ELR (cell line): ENCODE measurements at places on chromosomes 5 and 9.

DNA sequence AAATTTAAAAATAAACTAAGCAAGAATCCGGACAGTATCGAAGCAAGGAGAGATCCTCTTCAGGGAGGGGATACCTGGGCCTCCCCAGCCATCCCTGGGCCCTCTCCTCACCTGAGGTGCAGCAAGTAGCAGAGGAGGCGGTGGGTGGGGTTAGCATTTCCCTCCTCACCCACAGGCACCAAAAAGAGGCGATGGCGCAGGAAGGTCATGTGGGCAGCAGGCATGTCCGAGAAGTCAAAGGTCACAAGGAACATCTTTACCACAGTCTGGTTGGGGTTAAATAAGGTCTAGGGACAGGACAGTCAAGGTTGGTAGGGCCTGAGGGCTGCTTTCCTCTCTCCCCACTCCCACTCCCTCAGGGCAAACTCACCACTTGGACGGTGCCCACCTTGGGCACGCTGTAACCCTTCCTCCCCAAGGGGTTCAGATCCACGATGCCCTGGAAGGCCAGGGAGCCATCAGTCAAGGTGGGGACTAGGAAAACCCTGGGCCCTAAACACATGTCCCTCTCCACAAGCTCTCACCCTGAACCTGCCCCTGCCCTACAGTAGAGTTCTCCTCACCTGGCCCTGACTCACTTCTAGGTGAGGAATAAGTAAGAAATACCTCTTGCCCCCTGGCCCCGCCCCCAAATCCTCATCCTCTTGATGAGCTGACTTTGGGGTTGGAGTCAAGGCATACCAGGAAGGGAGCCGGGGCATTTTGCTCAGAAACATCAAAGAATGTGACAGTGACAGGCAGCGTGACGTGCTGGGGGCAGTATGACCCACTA, 2.8 kb upstream of the STOML2 start:
- no peak for DNase-seq

DNA sequence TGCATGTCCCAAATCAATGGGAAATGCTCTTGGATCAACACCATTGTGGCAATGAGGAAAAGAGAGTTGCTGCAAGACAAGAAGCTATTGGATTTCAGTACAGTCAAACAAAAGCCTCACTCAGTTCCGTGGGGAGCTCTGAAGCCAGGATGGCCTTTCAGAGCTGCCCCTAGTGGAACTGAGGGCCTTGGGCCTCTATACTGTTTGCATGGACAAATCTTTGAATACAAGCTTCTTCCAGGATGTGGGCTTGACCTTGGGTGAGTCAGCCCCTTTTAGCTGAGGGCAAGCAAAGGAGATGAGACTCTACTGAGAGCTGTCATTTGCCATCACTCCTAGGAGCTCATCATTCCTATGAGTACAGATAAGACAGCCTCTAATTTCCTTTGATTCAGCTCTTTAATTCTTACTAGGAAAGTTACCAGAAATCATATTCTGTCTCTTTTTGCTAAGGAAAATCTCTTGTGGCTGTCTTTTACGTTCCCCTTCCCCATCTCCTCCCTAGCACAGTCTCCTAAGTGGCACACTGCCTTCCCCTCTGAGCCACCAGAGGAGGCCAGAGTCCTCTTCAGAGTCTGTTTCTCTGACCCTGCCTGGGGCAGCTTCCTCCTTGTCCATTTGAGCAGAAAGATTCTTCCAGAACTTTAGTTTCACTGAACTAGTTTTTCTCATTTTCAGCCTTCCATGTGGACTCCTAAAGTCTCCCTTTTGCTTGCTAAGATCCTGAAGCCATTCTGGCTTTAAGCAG, 168.8 kb upstream of the POC5 start:
- peak; percentile 46 for DNase-seq

DNA sequence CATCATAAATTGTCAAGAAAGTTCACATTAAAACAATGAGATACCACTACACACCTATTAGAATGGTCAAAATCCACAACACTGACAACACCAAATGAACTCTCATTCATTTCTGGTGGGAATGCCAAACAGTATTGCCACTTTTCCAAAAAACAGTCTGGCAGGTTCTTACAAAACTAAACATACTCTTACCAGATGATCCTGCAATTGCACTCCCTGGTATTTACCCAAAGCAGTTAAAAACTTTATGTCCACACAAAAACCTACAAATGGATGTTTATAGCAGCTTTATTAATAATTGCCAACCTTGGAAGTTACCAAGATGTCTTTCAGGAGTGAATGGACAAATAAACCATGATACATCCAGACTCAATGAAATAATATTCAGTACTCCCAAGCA, 56.8 kb downstream of the ZNF608 start:
- no peak for DNase-seq

GRCh38 chr5:138241688-138242571, 28.8 kb upstream of the CDC23 start:
- peak; percentile 42 for DNase-seq

DNA sequence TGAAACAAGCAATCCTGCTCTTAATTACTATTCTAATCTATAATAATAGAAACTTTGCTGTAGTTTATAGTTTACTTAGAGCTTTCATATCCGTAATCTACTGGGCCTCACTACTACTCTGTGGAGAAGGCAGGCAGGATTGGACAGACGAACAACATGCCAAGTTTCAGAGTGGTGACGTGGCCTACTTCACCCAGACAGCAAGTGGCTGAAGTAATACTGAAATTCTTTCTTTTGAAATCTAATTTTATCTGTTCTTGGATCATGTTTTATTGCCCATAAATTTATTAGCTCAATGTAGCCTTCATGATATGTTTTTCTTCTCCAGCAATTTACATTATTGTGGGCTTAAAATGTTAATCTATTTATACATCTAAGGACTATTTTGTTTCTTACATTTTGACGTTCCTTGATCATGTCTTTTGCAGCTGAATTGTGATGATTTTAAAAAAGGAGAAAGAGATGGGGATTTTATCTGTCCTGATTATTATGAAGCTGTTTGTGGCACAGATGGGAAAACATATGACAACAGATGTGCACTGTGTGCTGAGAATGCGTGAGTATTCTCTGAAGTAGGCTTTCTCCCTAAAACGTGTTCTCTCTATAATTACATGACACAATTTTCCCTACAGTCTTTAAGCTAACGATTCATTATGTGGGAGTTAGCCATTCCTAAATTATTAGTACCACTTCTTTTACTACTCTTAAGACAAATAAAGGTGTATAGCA, 22.4 kb downstream of the SPINK5 start:
- peak; percentile 1 for DNase-seq

DNA sequence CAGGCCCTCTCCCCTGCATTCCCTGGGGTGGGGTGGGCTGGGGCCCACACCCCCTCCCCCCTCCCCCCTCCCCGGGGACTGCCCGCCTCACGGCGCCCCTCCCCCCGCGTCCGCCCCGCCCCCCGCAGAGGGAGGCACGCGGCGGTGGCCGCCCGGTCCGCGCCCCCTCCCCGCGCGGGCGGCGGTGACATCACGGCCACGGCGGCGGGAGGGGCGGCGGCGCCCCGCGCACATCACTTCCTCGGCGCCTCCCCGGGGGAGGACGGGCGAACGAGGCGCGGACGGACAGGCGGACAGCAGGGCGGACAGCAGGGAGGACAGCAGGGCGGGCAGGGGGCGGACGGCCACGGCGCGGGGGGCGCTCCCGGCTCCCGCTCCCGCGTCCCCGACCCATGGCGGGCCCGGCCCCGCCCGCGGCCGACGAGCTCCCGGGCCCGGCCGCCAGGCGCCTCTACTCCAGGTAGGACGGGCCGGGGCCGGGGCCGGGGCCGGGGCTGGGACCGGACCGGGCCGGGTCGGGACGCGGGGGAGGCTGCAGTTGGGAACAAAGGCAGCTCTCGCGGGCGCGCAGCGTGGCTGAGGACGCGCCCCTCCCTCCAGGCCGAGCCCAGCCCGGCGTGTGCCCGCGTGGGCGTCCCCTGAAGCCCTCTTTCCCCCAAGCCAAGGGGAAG, at the start of gene GPSM1:
Gene GPSM1, plus strand, starts transcription at position 236 of the 671 bp plus-strand sequence. Its CDS starts 157 bp downstream, at position 393.
- peak; percentile 62 for DNase-seq

- DNase-seq, result no peak
Measured at GRCh38 chr9:105683688-105684275, 10.6 kb upstream of the TMEM38B start.
